ENCODE measurements at places on chromosomes 5 and 9.

- no peak for DNase-seq
Observed at GRCh38 chr9:129704807-129705206, 39.4 kb downstream of the PRRX2 start.

- no peak for DNase-seq
Observed at GRCh38 chr5:74182603-74183002, 457.9 kb downstream of the ENC1 start.

DNA sequence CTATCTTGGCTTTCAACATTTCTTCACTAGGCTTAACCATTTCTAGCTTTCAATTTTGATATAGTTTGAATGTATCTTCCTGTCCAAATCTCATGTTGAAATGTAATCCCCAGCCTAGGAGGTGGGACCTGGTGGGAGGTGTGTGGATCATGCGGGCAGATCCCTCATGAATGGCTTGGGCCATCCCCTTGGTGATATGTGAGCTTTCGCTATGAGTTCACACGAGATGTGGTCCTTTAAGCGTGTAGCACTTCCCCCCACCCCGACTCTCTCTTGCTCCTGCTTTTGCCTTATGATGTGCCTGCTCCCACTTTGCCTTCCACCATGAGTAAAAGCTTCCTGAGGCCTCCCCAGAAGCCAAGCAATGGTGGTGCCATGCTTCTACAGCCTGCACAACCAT, 40.6 kb downstream of the PHAX start:
- DNase-seq, result no peak

GRCh38 chr9:111108946-111109345, 70.7 kb upstream of the LPAR1 start:
- no peak for DNase-seq

DNA sequence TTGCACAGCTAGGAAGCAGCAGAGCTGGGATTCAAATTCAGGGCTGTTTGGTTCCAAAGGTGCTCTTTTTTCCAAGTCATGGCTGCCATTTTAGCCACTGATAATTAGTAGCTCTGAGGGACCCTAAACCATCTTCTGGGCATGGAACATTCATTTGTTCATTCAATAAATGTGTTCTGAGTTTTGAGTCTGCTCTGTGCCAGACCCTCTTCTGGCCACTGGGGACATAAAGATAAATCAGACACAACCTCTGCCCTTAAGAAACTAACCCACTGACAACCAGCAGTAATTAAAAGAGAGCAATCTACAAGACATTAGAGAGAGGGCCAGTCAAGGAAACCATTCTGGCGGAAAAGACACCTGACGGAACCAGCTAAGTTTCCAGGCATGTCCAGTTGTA, 2.0 kb upstream of the CPEB4 start:
- DNase-seq, result no peak

- DNase-seq, result no peak
Observed at GRCh38 chr9:118423721-118424120, 719.5 kb downstream of the TLR4 start.
